Cortex of kidney (tissue), 1 donor: ENCODE measurements at places on chromosomes 5 and 9.

GRCh38 chr5:1413211-1413610 is 32.0 kb downstream of the SLC6A3 start:
- DNase-seq: no peak

GRCh38 chr9:102770704-102771103 is 224.4 kb upstream of the CYLC2 start:
- DNase-seq: no peak

- no peak for DNase-seq
Observed at GRCh38 chr9:86907346-86907745, 40.0 kb downstream of the GAS1 start.

DNA sequence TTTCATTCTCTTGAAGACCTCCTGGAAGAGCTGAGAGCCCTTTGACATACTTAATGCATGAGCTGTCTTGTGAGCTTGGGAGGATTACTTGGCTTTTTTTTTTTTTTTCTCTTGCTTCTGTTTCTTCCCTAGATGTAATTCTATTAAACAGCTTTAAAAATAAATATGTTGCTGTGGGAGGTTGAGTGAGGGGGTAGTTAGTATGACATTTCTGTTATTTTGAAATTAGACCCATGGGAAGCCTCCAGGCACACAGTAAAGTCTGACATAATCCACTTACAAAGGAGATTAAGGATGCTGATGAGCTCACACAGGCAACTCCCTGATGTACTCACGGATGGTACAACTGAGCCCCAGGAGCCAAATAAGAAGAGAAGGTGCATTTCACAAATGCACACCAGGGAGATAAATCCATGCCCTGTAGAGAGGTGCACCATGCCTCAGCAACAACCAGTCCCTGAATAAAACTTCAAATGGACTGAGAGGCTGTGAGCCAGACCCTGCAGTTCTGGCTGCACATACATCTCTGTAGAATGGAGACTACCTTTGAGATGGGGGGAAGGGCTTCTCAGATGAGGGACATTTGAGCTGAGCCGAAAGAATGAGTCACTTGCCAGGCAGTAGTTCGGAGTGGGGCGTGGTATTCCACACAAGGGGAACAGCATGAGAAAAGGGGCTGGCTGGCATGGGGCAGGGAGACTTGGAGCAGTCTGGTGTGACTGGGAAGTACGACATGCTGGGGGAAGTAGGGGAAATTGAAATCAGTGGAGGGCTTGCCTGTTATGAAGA is 68.7 kb downstream of the ACTL7B start:
- DNase-seq: no peak

DNA sequence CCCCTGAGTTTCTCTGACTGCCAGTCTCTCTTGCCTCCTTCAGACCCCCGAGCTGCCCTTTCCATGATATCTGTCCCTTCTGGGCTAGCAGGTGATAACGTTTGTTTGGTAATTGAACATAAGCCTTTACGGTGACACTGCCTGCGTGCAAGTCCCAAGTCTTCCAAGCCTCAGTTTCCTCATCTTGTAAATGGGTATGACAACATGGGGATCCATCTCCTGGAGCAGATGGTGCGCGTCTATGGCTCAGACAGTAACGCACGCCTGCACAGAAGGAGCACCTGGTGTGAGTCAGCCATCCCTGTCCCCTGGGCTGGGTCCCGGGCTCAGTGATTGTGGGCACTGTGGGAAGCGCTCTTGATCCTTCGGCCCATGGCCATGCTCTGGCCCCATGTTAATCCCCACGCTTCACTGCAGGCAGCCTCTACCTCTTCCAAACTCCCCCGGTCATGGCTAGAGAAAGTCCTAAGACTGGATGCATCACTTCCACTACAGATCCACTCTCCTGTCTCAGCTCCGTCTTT is 85.8 kb downstream of the DAP start:
- no peak for DNase-seq

- DNase-seq: no peak
Observed at GRCh38 chr5:111197523-111197922, 26.7 kb upstream of the CAMK4 start.

GRCh38 chr5:95102687-95103086 is 182.2 kb downstream of the MCTP1 start:
- DNase-seq: no peak

DNA sequence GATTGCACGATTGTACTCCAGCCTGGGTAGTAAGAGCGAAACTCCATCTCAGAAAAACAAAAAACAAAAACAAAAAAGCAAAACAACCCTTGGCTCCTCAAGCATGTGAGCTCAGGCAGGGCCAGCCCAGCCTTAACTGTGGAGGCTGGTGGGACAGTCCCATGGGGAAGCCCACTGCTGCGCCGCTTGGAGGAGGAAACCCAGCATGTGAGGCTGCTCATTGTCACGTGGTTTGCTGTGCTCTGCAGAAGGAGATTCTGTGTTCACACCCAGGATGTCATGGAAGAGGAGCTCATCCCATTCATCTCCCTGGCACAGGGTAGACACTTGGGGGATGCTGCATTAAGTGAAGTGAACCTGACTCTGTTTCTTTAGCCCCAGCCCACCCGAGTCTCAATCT is 4.0 kb downstream of the ZBED3 start:
- DNase-seq: no peak

DNA sequence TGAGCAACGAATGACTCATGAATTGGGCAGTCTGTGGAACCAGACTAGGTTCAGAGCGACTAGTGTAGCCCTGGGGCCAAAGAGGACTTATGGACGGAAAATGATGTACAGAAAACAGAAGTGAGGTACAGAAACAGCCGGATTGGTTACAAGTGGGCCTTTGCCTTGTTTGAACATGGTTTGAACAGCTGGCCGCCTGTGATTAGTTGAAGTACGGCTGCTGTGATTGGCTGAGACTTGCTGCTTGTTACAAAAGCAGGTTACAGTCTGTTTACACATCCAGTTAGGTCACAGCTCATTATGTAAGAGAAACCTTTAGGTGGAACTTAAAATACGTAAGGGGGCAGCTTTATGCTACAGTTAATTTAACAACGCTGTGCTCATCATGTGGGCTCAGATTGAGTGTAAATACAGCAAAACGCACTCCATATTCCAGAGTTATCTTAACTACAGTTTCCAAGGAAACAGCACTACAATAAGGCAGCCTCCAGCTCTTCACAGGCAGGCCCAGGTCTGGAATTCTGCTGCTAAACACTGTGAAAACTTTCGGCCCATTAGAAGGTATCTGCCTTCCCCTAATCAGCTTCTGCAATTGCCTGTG is 6.5 kb downstream of the AMACR start:
- no peak for DNase-seq

GRCh38 chr5:75374394-75374814 is 37.4 kb downstream of the HMGCR start:
- DNase-seq: no peak

DNA sequence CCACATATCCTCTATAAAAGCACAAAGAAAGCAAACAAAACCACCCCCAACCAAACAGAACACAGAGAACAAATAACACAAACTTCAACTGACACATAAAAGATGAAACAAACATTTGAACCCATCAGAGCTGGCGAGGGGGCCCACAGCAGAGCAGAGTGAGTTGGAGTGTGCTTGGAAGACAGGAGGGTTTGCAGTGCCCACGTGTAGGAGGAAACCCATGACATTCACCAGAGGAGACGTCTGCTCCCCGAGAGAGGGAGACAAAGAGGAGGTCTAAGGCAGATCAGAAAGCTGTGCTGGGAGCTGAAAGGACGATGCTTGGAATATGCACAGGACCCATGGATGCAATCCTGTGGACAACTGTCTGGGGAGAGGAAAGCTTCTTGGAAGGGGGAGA is 27.0 kb downstream of the MRPL36 start:
- no peak for DNase-seq

DNA sequence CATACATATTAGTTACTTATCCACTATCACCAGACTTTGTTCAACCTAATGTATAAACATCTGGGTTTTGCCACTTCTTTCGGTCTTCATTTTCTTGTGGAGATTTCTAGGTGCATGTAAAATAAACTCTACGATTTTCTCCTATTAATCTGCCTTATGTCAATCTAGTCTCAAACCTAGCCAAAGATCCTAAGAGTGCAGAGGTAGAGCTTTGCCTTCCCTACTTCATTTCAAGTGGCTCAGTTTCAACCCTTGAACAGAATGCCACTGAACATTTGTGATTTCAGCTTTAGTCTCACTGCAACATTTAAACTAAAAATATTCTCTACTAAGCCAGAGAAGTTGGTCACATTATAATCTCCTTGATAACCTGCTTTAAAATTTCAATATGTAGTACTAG is 94.0 kb downstream of the EDIL3 start:
- no peak for DNase-seq

- no peak for DNase-seq
Observed at GRCh38 chr5:21817668-21818369, 1035.3 kb downstream of the CDH12 start.

DNA sequence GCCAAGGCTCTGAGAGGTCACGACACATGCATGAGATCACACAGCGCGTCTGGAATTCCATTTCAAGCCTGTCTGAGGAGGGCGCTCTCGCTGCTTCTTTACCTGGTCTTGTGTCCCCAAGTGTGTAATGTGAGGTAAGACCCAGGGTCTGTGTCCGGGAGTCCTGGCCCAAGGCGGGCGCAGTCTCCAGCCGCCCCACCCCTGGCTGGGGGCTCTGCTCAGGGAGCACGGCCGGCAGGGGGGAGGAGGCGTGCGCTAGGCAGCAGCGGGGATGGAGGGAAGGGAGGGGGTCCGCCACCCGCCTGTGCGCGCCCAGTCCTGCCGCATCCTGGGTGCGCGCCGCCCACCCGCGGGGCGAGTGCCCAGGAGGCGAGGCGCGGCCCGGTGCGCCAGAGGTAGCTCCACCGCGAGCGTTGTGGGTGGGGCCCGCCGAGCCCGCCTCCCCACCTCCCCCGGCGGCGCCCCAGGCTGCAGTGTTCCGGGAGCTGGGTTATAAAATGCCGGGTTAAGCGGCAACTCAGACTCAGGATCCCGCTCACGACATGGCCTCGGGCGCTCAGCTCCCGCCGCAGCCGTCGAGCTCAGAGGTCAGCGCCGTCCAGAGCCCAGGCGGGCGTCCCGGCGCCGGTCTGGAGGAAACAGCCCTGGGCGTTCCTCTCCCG is at the start of gene CCNI2:
TSS of gene CCNI2 (plus strand) at position 473 of the 662 bp plus-strand sequence. CDS start at position 543, 70 bp downstream.
- DNase-seq: no peak

DNA sequence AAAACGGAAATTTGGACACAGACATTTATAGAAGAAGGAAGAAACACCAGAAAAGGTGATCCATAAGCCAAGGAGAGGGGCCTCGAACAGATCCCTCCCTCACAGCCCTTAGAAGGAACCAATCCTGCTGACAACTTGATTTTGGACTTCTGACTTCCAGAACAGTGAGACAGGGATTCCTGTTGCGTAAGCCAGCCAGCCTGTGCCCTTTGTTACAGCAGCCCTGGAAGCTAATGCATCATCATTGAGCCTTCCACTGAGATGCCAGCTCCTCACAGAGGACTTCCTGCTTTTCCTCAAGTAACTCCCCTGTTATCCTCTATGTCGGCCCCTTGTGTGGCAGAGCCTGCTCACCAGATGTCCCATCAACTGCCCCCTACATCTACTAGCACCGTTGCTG is 94.1 kb downstream of the JMY start:
- DNase-seq: no peak

- no peak for DNase-seq
Observed at GRCh38 chr5:5523066-5523505, 100.6 kb downstream of the ICE1 start.

DNA sequence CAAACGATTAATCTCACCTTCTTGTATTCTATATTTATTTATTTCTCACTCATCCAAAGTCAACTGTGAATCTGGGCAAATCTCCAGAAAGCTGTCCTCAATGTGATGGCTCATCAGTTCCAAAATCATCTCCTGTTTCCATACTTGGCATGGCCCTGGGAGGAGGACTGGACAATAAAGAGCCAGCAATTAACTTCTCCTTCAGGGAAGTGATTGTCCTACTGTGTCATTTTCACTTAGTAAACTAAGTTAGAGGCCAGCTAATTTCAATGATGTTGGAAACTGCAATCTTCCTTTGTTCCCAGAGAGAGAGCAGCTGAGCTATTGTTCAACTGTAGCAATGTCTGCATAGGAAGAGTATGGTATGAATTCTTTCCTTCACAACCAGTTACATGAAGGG is 17.5 kb downstream of the CDH12 start:
- DNase-seq: no peak

DNA sequence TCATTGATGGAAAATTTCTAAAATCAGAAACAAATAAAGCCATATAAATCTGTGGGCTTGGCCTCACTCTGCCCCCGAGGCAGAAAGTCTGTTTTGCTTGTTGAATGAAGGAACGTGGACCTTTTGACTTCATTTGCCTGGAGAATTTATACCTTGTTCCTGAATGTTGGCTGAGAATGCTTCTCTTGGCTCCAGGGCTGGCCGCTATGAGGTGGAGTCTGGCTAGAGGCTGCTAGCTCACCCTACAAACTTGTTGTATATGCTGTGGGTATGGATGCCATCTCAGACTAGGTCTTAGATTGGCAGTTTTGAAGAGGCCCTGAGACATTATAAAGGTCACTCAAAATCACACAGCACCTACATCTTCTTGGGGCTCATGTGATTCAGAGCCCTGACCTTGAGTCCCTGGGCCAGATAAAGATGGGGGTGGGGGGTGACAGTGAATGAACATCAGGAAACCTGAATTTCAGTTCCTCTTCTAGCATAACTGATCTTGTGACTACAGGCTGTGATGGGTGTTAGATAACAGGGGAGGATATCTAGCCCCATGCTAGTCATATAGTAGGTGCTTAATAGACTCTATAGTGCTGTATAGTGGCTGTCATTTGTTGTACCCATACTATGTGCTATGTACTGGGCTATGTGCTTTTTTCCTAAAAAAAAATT is 2.8 kb downstream of the GM2A start:
- no peak for DNase-seq

DNA sequence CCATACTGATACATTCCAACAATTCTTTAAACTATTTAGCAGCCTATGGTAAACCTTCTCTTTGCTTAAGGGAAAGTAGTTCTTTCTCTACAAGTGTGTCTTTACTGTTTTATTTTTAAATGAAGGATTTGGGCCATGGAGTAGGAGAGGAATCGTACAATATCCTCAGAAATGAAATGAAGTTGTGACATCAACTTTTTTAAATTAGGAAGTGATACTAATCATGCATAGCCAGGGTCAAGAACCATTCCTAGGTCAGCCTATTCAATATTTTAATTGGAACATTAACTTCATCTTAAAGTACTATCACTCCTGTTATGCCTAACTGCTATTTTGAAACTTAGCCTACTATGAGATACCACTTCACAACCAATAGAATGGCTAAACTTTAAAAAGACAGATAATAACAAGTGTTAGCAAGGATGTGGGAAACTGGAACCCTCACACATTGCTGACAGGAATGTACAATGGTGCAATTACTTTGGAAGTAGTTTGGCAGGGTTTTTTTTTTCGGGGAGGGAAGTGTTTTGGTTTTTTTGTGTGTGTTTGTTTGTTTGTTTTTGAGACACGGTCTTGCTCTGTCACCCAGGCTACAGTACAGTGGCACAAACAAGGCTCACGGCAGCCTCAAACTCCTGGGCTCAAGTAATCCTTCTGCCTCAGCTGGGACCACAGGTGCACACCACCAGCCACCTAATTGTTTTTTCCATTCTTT is 10.7 kb downstream of the AGTPBP1 start:
- DNase-seq: no peak
